ENCODE measurements at places on chromosomes 7 and 10.
A peak's percentile ranks its signal among the peaks of the same experiment; 100 is the strongest.

DNA sequence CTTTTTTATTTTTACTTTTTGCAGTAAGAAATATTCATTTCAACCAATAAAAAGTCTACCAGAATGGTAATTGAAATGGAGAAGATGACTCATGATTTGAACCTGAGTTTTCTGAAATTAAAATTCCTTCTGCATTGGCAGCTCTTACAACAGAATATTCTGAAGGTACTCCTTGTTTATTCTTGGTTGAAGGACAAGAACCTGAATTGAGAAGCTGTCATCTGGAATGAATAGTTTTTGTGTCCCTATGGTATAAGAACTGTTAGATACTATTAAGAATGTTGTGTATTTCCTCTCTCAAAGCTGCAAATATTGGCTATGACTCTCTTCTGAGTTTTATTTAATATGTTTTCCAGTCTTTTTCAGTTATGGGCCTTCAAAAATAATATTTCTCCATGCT, 56.1 kb downstream of the CDK1 start:
- no peak for DNase-seq

- DNase-seq = no peak
These were observed 10.0 kb upstream of the PRPS1L1 start for GRCh38 chr7:18037609-18038008.

DNA sequence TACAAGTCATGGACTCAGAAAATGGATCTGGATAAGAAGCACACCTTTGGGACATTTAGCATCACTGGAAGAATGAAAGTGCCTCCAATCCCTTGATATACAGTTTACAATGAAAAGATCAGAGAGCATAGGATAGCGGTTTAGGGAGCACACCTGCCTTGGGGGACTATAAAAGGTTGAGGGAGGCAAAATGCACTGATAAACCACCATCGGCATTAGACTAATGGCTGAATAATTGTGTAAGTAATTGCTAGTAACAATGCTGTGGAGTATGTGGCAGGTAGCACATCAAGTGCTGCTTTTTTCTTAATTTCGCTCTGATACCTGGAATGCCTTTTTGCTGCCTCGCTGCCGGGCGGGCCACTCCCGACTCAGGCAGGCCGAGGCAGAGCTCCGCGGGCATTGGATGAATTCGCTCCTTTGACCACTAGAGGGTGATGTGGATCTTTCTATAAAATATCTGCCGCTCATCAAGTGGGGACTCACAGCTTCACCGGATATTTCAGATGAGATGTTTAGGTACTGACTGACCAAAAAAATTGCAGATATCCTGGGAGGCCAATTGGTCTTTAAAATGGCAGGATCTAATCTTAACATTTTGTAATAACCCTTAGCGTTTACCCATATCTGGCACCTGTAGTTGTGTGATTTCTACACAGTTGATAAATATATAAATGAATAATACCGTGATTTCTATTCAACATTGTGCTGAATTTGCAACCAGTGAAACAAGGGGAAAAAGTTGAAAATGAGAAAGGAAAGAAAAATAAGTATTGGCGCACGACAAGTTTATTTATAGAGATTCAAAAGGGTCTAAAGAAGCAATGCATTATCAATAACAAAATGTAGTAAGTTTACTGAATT, 116.8 kb upstream of the PRSS1 start:
- peak; percentile 60 for DNase-seq

GRCh38 chr7:21967598-21968003, 21.9 kb upstream of the CDCA7L start:
- DNase-seq = no peak

- DNase-seq = peak; percentile 19
These were observed 1.1 kb downstream of the DDIT4 start for GRCh38 chr10:72274730-72275350.

GRCh38 chr10:8133146-8133545, 78.7 kb downstream of the GATA3 start:
- no peak for DNase-seq

All from NCI-H2171 (cell line).